ENCODE measurements at places on chromosomes 3 and 15. TPM values are rescaled to one million over a fixed set of nuclear protein-coding genes. Genes with fewer than 3 reads are reported as not detected.

DNA sequence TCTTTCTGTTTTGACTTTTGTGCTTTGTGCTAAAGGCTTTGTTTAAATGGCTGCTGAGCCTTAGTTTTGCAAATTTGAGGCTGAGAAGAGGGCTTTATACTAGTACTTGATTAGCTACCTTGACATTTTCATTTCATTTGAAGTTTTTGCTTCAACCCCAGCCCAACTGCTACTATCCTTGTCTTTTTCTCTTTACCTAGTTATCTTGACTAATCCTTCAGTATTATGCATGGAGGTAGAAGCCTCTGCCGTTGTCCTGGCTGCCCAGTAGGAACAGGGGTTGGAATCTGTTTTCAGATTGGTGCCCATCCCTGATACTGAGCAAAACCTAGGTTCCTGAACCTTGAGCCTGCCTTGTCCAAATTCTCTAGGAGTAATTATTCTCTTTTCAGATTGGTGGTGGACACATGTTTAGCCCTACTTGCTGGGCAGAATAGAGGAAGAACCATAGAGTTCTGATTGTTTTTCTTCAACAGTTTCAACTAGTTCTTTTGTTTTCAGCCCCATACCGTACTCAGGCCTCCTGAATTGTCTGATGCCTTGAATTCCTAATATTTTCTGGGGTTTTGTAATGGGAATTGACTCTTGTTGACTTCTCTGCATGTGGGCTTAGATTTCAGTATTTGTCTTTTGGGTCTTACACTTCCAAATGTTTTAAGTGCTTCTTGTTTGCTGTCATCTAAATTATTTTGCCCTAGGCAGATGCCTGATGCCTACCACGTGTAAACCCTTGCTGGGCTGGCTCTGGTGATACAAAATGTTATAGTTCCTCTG, 143.2 kb downstream of the DOCK3 start:
- no peak overlapping the region for H3K4me3 ChIP-seq
- no peaks in the 10 kb centered on the region for H3K4me1 ChIP-seq
- DNase-seq: no peak

- DNase-seq: no peak
- peaks cover 4% of the 10 kb centered on the region for H3K4me1 ChIP-seq
- H3K4me3 ChIP-seq: no peak overlapping the region
- H3K27me3 ChIP-seq: no peaks in the 10 kb centered on the region
- H3K27ac ChIP-seq: no peak overlapping the region
Measured at GRCh38 chr15:78640527-78641101, 396 bp downstream of the CHRNB4 start.

GRCh38 chr3:125606291-125606690, 11.0 kb upstream of the OSBPL11 start:
- no peak for DNase-seq
- no peaks in the 10 kb centered on the region for H3K4me1 ChIP-seq
- no peaks in the 10 kb centered on the region for H3K36me3 ChIP-seq
- H3K4me3 ChIP-seq: no peak overlapping the region
- no peaks in the 10 kb centered on the region for H3K27me3 ChIP-seq

GRCh38 chr15:31307270-31308184, 19.1 kb upstream of the KLF13 start:
- no peaks in the 10 kb centered on the region for H3K27me3 ChIP-seq
- H3K27ac ChIP-seq: no peak overlapping the region
- H3K4me1 ChIP-seq: peaks cover 19% of the 10 kb centered on the region
- DNase-seq: no peak

DNA sequence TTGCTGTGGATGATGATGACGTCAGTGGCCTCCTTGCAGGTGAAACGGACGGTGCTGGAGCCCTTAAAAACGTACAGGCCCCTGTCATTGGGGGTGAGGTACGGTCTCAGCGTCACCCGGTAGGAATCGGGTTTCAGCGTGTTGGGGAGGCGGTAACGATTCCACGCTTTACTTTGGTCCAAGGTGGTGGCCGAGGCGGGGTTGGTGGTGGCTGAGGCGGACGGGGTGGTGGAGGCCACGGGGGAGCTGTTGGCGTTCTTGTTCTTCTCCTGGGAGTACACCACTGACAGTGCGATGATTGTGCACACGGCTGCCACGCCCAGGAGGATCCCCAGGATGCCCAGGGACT, 8.5 kb downstream of the ANPEP start:
- H3K27me3 ChIP-seq: no peaks in the 10 kb centered on the region
- DNase-seq: no peak
- H3K36me3 ChIP-seq: no peaks in the 10 kb centered on the region
- no peak overlapping the region for H3K27ac ChIP-seq

GRCh38 chr15:81410318-81410753, 36.3 kb upstream of the TMC3 start:
- peak; percentile 52 for DNase-seq
- peaks cover 5% of the 10 kb centered on the region for H3K27me3 ChIP-seq
- peaks cover 8% of the 10 kb centered on the region for H3K4me1 ChIP-seq
- no peak overlapping the region for H3K4me3 ChIP-seq
- no peaks in the 10 kb centered on the region for H3K36me3 ChIP-seq

GRCh38 chr15:73374604-73375003, 5.8 kb upstream of the HCN4 start:
- H3K27ac ChIP-seq: no peak overlapping the region
- no peaks in the 10 kb centered on the region for H3K27me3 ChIP-seq
- H3K36me3 ChIP-seq: no peaks in the 10 kb centered on the region
- H3K4me1 ChIP-seq: no peaks in the 10 kb centered on the region
- no peak overlapping the region for H3K4me3 ChIP-seq
- no peak for DNase-seq

DNA sequence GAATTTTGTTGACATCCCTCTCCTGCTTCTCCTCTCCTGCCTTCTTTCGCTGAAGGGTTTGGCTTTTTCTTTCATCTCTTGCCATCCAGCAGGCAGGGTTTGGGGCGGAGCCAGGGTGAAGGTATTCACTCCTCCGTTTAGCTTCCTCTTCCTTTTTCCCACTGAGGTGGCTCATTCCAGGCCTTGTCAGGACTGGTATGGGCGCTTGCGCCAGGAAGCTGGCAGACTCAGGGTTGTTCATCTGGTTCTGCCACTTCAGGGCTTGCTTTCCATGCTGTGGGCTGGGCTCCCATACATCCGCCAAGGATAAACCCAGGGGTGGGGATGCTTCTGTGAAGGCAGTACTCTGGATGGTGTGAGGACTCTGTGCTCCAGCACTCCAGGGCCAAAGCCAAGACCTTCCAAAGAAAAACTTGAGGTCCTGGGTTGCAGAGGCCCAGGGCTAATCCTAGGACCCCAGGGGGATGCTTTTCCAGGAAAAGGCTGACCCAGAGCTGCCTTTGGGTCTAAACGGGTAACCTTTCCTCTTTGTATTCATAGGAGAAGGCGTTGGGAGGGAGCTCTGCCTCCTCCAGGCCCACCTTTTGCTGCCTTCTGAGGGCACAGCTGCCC, 7.7 kb upstream of the AMOTL2 start:
- H3K4me3 ChIP-seq: no peak overlapping the region
- no peaks in the 10 kb centered on the region for H3K27me3 ChIP-seq
- H3K27ac ChIP-seq: no peak overlapping the region
- no peaks in the 10 kb centered on the region for H3K4me1 ChIP-seq
- no peaks in the 10 kb centered on the region for H3K36me3 ChIP-seq
- no peak for DNase-seq

DNA sequence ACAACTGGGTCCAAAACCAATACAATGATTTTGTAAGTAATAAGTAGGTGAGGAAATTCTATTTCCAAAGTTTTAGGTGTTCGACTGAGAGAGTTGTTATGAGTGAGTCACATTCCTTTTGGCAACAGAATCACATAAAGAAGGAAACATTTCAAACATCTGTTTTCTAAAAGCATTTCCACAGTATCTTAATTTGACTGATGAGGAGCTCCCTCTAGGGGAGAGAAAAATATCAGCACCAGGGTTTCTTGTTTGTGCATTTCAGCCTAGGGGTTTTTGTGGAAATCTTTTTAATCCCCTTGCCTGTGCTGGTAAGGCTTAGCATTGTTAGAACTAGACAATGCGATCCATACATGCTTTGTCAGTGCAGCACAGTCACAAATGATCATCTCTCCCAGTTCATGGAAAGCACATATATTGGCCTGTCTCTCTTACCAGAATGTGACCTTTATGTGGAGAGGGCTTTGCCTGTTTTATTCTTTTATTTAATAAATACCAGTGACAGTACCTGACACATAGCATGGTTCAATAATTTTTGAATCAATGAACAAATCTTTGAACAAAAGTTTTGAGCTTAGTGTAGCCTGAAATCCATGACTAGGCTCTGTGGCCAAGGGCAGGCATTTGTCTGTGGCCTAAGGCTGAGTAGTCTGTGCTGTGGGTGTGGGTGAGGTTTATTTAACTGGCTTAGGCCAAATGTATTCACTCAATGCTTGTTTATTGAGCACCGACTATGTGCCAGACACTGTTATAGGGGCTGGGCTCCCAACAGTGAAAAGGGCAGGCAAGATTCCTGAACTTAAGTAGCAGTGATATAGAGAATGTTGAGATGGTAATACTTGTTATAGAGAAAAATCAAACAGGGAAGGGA, 21.1 kb upstream of the IQCF6 start:
- no peak overlapping the region for H3K27ac ChIP-seq
- no peak overlapping the region for H3K4me3 ChIP-seq
- H3K27me3 ChIP-seq: no peaks in the 10 kb centered on the region

- H3K36me3 ChIP-seq: no peaks in the 10 kb centered on the region
- no peak overlapping the region for H3K4me3 ChIP-seq
- H3K27me3 ChIP-seq: no peaks in the 10 kb centered on the region
- H3K4me1 ChIP-seq: no peaks in the 10 kb centered on the region
Measured at GRCh38 chr3:16358336-16358735, 93.3 kb downstream of the OXNAD1 start.

The TMEM45A gene
- total RNA-seq: 0.23 TPM

The IGSF10 gene
- not detected for total RNA-seq

The CDHR4 gene
- total RNA-seq: 0.17 TPM

The MOBP gene
- total RNA-seq: not detected

The GOLGA6L10 gene
- total RNA-seq: 3.0 TPM

The GAP43 gene
- not detected for total RNA-seq

The FBXW12 gene
- total RNA-seq: not detected

The CDCP1 gene
- total RNA-seq: 0.35 TPM

The SNTN gene
- total RNA-seq: not detected

The ZBTB47 gene
- total RNA-seq: 1.8 TPM

The AMIGO3 gene
- not detected for total RNA-seq
